ENCODE measurements at places on chromosomes 4 and X.

GRCh38 chr4:153773236-153773690 lies 13.4 kb upstream of the RNF175 start:
- DNase-seq = no peak

DNA sequence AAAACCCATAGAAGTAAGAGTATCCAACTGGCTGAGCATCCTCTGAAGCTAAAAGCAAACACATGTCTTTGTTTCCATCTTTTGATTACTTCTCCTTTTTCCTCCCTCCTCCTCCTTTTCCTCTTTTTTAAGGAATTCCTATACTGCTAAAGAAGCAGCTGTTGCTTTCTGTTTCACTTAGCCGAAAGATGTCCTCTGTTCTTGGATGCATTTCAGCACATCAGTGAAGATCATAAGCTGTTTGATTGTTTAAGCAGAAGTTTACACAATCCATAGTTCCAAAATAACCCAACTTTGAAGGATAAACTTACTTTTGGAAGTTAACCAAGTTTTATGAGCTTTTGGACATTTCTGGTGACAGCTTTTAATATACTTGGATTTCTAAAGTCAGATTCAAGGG lies 55.1 kb upstream of the TNIP3 start:
- DNase-seq = no peak

- DNase-seq = peak; percentile 19
Observed at GRCh38 chrX:152904151-152905080, 6.5 kb downstream of the ZNF185 start.

DNA sequence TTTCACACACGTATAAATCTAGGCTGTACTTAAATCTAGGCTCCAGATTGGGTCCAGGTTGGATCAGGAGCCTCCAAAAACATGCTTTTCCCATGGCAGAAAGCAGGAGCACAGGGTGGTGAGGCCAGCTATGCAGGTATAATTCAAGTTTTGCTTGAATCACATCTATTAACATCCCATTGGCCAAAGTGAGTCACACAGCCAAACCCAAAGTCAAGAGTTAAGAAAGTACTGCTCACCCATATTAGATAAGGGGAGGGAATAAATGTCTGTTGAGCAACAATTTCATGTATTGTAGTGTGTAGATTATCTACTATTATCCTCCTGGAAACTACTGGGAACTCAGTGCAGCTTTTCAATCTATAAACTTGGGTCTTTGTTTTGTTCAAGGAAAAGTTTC lies 12.8 kb downstream of the SUPT20HL2 start:
- DNase-seq = no peak

DNA sequence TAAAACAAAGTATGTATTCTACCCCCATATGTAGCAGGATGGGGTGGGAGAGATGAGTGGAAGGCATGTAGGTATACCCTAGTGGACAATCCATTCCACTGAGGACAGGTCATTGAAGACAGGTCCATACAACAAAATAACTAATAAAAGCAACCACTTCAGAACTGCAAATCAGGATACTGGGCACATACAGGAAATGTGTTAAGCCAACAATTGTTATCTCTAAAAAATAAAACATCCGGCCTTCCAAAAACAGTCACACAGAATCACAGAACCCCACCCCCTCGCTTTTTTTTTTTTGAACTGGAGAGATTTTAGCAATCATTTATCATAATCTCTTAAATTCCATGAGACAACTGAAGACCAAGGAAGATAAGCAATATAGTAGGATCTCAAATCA lies 112.9 kb downstream of the FRYL start:
- DNase-seq = no peak

GRCh38 chr4:183074288-183074990 lies 24.6 kb upstream of the WWC2 start:
- DNase-seq = no peak

GRCh38 chr4:65653740-65654361 lies 16.4 kb downstream of the EPHA5 start:
- DNase-seq = no peak

GRCh38 chr4:104693601-104694201 lies 199.0 kb upstream of the CXXC4 start:
- no peak for DNase-seq

- DNase-seq = no peak
Observed at GRCh38 chr4:42519803-42520417, 122.6 kb downstream of the SHISA3 start.

- no peak for DNase-seq
Observed at GRCh38 chr4:28388471-28388870, 1527.8 kb downstream of the STIM2 start.

- DNase-seq = no peak
Observed at GRCh38 chrX:8673201-8673600, 58.7 kb downstream of the ANOS1 start.

GRCh38 chr4:3295837-3296624 lies 3.2 kb downstream of the RGS12 start:
- no peak for DNase-seq

DNA sequence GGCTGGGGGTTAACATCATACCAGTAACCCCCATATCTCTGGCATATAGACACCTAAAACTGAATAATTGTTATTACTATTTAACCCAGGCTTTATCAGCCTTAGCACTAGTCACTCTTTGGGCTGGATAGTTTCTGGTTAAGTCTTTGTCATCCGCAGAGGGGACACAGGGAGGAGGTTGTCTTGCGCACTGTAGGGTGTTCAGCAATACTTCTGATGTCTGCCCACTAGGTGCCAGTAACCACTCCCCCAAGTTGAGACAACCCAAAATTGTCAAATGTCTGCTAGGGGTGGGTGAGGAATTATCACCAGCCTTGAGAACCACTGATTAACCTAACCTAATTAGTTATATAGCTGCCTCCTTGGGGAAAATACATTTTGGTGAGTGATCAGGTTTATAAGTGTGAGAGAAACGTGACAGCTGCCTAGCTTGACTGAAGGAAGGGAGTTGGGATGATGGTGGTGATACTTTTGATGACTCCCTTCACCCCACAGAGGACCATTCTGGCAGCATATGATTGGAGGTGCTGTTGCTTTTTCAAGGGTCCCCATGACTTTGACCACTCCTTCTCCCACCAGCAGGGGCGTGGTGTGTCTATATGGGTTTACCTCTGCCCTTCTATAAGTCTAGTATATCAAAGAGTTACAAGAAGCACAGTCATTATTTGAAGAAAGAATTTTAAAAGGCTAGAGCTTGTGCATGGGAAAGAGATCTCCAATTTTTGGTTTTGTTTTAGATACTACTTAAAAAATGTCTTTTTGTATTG lies 140.9 kb downstream of the STIM2 start:
- no peak for DNase-seq

DNA sequence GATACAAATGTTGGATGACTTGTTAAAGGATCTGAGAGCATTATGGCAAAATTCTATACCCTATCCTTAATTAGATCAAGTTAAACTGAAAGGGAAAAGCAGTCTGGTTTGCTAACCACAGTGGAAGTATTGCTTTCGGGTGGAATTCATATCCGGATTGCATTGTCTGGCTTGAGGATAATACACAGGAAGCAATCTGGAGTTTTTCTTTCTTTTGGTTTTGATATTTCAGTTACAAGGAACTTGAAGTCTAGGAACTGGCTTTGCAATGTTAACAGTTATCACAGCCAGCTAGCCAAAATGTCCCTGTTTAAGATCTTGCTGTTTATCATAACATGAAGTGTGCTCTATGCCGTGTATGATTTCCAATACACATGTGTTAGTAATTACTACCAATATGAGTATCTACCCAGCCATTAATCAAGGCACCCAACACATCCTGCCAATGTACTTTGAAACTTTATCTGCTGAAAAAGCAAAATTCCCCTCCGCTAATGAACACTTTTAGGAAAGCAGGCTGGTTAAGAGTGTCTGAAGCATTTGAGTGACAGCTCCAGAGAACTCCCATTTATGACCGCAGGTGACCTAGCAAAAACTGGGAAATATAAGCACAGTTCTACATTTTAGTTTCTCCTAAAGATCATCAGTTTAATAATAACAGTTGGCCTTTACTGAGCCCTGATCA lies 146.4 kb downstream of the PALLD start:
- no peak for DNase-seq

GRCh38 chrX:120690344-120690743 lies 60.5 kb upstream of the C1GALT1C1 start:
- DNase-seq = no peak

- DNase-seq = no peak
Observed at GRCh38 chr4:5460106-5460801, 248.1 kb downstream of the EVC2 start.

- DNase-seq = no peak
Observed at GRCh38 chr4:42642101-42642797, 14.7 kb downstream of the ATP8A1 start.

DNA sequence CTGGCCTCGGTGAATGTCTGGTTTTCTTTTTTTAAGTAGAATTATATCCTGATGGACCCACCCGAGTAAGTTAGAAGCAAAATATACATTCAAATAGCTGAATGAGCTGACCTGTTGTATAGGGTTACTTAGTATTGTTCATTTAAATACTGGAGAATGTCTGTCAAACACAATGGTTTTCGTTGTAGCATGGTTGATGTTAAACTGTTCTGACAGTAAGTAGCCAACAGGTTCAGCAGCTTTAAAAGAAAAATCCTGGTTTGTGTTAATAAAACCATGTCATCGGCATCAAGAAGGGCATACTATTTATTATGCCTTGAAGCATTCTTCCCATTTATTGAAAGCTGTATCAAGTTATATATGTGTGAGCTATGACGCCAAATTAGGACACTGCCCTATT lies 149.6 kb downstream of the ANAPC10 start:
- DNase-seq = no peak

DNA sequence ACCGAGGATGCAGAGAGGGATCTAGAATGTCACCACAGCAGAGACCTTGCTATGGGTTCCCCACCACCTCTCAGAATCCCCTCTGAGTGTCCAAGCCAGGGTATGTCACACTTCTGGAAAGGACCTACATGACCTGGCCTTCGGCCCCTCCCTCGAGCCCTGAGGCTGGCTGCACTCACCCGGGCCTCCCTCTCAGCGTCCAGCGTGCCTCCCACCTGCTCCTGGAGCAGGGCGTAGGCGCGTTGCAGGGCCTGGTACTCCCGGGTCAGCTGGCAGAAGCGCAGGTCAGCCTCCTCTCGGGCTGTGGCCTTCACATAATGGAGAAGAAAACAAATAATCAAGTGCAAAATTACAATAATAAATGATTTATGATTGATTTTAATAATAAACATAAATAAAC lies 43.9 kb upstream of the C4orf50 start:
- DNase-seq = no peak

DNA sequence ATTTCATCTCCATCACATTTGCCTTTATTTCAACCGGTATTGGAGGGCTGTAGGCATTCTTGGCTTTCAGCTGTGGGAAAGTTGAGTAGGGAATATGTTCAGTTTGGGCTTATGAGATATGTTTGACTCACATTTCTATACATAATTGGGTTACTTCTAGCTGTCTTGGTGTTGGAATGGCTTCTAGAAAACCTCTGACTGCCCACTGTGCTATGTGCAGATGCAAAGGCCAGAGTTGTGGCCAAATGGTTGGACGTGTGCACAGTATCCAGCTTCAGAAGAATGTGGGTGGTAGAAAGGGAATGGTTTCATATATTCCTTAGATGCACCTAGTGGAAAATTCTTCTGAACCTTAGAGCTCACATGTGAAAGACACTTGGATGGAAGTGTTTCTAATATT lies 92.6 kb upstream of the H2AZ1 start:
- DNase-seq = no peak

- DNase-seq = no peak
Observed at GRCh38 chr4:78165758-78166157, 108.6 kb downstream of the FRAS1 start.

DNA sequence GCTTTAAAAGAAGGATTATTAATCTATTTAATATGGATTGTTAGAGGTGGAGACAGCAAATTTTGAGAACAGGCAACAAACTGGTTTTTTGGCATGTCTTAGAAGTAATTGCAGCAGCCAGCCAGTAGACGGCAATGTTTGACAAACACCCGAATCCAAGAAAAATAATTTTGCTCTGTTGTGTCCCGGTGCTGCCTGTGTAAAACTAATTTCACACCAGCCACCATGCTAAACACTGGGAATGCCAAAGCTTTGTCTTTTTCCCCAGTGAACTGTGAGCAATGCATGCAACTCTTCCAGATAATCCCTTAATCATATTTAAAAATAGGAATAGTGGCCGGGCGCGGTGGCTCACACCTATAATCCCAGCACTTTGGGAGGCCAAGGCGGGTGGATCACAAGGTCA lies 25.9 kb downstream of the SMIM31 start:
- no peak for DNase-seq

GRCh38 chr4:78710536-78710935 lies 65.6 kb upstream of the BMP2K start:
- DNase-seq = no peak

- DNase-seq = no peak
Observed at GRCh38 chrX:63657821-63658220, 127.2 kb downstream of the ARHGEF9 start.

GRCh38 chr4:39823191-39823590 lies 125.3 kb downstream of the UBE2K start:
- DNase-seq = no peak

DNA sequence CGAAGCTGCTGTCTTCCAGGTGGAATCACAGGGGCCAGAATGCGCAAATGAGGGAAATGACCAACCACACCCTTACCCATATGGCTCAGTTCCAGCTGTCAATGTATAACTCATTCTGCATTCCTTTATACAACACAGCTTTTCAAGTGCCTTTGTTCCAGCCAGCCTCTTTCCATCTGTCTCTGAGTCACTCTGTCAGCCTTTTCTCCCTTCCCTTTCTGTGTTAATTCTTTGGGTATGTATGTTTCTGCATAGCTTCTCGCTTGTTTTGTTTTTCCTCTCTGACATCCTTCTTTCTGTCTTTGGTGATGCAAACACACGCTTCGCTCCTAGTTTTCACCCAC lies 54.5 kb downstream of the RS1 start:
- DNase-seq = peak; percentile 74

DNA sequence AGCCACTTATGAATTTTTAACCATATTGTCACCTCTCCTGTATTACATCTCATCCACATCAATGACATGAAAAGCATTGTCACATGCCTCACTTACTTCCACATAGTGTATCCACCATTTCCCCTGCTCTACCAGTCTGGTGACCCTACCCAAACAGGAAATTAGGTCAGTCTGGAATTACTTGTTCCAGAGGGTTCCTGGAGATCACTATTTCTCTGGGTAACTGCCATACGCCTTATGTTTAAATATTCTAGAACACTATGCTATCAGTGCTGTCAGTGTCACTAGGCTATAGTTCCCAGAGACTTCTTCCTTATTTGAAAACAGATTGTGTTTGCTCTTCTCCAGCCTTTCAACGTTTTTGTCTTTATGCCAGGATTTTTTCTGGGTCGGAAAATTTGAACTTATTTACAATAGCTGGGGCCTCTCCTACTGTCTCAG lies 15.0 kb downstream of the SRPX2 start:
- no peak for DNase-seq

- DNase-seq = no peak
Observed at GRCh38 chr4:185778307-185778706, 33.7 kb downstream of the SORBS2 start.

DNA sequence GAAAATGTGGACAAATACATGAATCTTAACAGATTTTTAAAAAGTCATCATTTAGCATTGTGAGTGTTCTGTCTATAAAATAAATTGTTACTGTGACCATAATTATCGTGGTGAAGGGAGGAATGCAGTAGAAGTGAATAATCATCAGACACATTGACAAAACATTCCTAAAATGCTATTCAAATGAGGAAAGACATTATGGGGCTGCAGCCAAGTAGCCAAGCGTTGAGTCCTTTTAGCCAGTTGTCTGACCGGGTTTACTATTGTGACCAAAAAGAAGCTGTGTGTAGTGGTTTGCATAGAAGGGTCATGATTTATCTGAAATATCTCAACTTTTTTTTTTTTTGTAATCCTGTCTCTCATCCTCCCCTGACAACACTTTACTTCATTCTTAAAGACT lies 19.5 kb downstream of the WWC2 start:
- peak; percentile 86 for DNase-seq

Measured in kidney epithelial cell (primary cell).